ENCODE measurements at places on chromosomes 1 and 21.

- DNase-seq, result no peak
Observed at GRCh38 chr1:164914208-164914607, 355.2 kb downstream of the PBX1 start.

GRCh38 chr1:203796236-203796605 is 798 bp downstream of the ZBED6 start:
- peak; percentile 49 for DNase-seq

DNA sequence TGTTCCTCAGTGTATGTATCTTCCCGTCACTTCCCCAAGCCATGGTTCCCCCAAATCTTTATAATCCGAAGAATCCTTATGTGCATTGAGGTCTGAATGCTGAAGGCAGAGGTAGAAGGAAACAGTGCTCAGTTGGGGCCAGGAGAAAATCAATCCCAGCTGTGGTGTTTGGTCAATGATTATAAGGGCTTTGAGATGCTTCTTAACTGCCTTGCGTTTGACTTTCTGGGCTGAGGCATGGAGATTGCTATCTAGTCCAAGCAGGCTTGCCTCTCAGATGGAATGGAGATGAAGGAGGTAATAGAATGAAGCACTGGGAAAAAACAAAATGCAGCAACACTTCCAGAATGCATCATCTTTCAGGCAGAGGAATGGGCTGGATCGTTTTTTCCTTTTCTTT is 3.6 kb upstream of the MAP1LC3C start:
- no peak for DNase-seq

GRCh38 chr1:195466639-195467038 is 1141.6 kb downstream of the KCNT2 start:
- DNase-seq, result no peak

GRCh38 chr1:201349092-201349491 is 28.4 kb downstream of the TNNT2 start:
- DNase-seq, result no peak

- no peak for DNase-seq
Observed at GRCh38 chr1:31412732-31413404, at the start of gene SERINC2. Gene SERINC2 (plus strand): TSS chr1:31413213. CDS start chr1:31413266, 53 bp downstream.

- DNase-seq, result no peak
Observed at GRCh38 chr1:210691039-210691610, 362.4 kb downstream of the HHAT start.

- no peak for DNase-seq
Observed at GRCh38 chr1:1347663-1348419, 1.4 kb downstream of the DVL1 start.

- no peak for DNase-seq
Observed at GRCh38 chr1:201774983-201775344, 54.0 kb upstream of the IPO9 start.

DNA sequence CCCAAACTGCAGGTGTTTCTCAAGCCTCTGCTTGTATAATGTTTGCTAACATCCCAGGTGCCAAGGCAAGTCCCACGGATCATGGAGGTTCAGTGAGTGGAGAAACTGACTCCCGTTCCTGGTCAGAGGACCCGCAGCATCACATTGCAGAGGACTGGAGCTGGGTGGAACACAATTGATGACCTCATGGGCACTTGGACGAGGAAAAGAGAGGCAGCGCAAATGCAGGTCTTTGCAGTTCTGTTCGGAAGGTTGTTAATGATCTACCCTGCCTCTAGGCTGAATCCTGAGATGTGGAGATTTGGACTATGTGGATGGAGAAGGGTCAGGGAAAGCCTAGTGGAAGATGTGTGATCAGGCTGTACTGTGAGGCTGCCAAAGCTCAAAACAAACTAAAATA is 192.9 kb downstream of the DUSP10 start:
- no peak for DNase-seq

GRCh38 chr1:212078826-212079225 is 43.3 kb downstream of the DTL start:
- no peak for DNase-seq

GRCh38 chr1:233662575-233663304 is 48.8 kb downstream of the KCNK1 start:
- DNase-seq, result no peak

- no peak for DNase-seq
Observed at GRCh38 chr21:43318841-43319781, 107.8 kb downstream of the SIK1 start.

DNA sequence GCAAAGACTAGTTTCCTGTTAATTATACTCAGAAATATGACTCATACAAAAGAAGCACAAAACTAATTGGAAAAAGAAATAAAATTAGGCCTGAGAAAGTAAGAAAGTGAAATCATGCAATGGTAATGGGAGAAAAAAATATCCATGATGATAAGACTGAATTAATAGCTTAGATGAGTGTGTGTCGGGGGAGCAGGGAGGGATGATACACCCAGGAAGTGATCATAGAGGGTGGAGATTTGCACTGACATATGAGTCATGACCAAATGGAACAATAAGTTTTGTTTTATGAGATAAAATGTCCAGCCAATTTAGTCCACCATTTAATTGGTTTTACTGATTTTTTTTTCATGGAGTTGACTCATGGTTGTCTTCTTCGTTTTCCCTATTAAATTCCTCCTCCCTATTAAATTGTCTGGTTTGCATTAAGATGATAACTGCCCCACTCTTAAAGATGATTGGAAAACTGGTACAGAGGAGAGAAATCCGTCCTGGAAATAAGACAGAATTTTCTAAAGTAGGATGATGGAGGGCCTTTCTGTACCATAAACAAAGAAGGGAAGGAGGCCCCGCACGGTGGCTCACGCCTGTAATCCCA is 111.7 kb upstream of the KCNJ6 start:
- DNase-seq, result no peak

- DNase-seq, result no peak
Observed at GRCh38 chr1:33008051-33008914, 28.4 kb downstream of the AK2 start.

DNA sequence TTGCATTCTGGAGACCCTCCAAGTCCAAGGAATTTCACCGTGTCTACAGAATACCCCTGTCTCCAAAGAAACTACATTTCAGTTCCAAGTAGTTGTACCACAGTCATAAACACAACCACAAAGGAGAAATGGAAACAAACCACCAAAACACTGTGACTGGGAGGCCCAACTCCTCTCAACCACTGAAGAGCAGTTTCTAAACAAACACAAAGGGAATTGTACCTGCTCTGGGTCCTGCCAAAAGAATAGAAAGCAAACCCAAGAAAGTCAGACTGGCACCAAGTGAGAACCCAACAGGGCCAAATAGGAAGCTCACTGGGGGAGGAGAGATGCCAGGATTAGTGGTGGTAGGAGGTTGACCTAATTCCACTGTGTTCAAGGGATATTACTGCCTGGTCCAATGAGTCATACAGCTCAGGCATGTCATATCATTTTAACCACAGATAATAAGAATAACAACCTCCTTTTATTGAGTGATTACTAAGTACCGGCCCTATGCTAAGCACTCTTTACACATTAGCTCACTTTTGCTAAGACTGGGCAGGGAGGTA is 123.9 kb upstream of the PPP2R5A start:
- DNase-seq, result peak; percentile 38

GRCh38 chr1:40905061-40905460 is 42.9 kb upstream of the CITED4 start:
- DNase-seq, result peak; percentile 51

DNA sequence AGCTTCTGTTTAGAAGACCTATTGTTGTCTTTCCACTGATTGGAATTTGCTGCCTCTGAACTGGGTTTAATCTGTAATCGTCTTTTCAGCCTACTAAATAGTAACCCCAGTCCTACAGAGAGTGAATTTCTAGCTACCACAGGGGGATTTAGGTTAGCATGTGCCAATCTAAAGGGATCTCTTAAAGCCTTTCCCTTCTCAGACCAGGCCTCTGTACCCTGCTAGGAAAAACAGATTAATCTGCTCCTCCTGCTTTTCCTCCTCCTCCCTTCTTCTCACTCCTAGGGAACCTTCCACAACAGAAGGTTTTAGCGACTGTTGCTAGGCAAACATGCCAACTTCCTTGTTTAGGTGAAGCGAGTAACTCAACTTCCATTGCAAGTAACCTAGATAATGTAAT is 1.3 kb upstream of the RC3H1 start:
- DNase-seq, result peak; percentile 54

DNA sequence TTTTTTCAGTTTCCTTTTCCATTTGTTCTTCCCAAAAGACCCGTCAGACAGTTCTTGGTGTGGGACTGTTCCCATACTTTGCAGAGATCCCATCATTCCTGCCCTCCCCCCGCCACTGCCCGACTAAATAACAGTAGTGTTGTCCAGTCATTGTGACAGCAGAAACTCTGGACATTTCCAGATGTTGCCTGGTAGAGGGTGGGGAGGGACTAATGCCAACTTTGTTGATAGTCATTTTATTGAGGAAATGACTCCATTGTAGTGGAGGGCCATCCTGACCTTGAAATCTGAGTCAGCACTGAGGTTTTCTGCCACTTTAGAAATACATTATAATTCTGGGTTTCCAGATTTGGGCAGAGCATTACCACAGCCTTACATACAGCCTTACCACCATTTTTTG is 85.4 kb downstream of the CEP350 start:
- DNase-seq, result peak; percentile 29

GRCh38 chr1:117685936-117686806 is 80.3 kb downstream of the TENT5C start:
- DNase-seq, result no peak

- peak; percentile 24 for DNase-seq
Observed at GRCh38 chr1:90834886-90835660, 118.0 kb upstream of the BARHL2 start.

DNA sequence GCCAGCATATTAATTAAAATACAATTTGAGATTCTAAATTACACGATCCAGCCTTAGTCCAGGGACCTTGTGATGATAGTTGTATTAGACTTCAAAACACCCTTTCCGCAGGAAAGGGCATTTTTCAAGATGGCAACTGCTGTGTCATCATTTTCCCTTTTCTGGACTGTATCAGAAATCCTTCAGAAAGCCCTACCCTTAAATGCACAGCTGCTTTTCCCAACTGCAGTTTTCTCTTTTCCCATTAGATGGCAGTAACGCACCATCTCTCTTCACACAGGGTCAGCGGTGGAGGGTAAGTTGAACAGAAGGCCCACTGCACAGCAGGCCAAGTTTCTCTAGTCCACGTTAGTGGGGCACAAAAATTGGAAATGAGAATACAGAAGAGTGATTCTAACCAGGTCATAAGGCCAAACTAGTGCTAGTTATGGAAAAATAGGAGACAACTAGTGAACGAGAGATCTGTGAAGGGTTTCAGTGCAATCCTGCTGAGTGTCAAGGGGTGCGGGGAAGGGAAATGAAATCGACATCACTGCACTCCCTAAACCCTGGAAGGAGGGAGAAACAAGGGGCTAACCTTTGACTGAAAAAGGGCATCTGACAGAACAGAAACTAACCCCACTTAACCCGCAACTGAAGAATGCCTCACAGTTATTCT is 22.1 kb upstream of the TDRD10 start:
- peak; percentile 72 for DNase-seq

GRCh38 chr1:93729906-93730305 is 48.3 kb upstream of the BCAR3 start:
- DNase-seq, result no peak

GRCh38 chr1:17920881-17921640 is 165.9 kb downstream of the ACTL8 start:
- no peak for DNase-seq

DNA sequence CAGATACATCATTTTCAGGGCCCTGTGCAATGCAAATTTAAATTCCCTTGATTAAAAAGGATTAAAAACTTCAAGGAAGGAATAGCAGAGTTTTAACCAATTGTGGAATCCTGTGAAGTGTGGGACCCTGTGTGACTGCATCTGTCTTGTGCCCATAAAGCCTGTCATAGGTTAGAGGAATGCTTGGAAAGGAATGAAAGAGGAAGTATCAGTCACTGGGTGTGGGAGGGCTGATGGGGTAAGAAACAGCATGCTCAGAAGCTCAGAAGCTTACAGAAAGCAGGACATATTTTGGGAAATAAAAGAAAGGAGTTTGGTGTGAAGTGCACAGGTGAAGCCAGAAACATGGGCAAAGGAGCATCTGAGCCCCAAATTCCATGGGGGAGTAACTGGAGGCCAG is 150.8 kb upstream of the ETV3 start:
- DNase-seq, result peak; percentile 72

DNA sequence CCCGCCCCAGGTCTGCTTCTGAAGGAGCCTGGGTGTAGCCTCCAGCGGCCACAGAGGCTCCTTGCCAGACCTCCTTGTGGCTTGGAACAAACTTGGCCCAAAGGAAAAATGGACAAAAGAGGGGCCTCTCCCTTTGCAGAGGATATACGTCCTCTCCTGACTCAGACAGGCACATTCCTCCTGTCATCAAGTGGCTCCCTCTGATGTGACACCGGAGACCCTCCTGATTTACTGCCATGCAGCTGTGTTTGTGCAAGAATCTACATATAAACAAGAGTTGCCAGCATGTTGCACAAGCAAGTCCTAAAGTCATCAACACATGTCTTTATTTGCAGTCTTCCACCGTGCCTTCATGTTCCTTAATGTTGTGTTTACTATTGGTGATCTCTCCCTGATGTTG is 54.1 kb upstream of the F3 start:
- no peak for DNase-seq

- no peak for DNase-seq
Observed at GRCh38 chr21:38718481-38718880, 87.2 kb upstream of the ETS2 start.

GRCh38 chr1:98035602-98036002 is 114.8 kb upstream of the DPYD start:
- DNase-seq, result no peak

- DNase-seq, result no peak
Observed at GRCh38 chr1:219774386-219774785, 154.0 kb downstream of the SLC30A10 start.

- no peak for DNase-seq
Observed at GRCh38 chr1:55694310-55694801, 479.2 kb upstream of the USP24 start.

All from inflammatory macrophage treated with lipopolysaccharide for 1 hour (primary cell).